Fibroblast of skin of back (primary cell): ENCODE measurements at places on chromosomes 16 and 17.

GRCh38 chr16:86345516-86345915, 164.8 kb upstream of the FOXF1 start:
- DNase-seq: no peak

DNA sequence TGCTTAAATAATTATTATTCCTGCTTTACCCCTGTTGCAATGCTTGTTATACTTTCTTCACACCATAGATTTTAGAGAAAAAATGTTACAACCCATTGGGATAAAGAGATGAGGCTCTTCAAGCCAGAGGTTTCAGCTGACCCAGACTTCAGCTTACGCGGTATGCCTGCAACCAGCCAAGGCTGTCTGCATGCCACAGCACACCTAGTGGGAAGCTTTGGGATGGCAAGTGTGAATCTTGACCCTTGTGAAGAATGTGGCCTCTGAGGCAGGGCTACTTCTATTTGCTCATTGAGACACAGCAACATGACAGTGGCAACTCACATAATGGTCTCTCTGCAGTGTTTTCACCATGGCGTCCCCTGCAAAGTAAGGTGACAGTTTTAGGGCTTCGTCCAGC, 193.9 kb upstream of the PIRT start:
- DNase-seq: no peak

- peak; percentile 86 for DNase-seq
Measured at GRCh38 chr16:24748242-24748641, 18.8 kb downstream of the TNRC6A start.

- no peak for DNase-seq
Measured at GRCh38 chr16:86878236-86879080, 300.1 kb downstream of the FOXL1 start.

- DNase-seq: peak; percentile 100
Measured at GRCh38 chr17:76709077-76709950, 1.5 kb downstream of the MXRA7 start.

GRCh38 chr16:54690710-54691109, 240.0 kb upstream of the IRX5 start:
- DNase-seq: no peak

GRCh38 chr16:61024180-61024900, 1011.9 kb downstream of the CDH8 start:
- no peak for DNase-seq

DNA sequence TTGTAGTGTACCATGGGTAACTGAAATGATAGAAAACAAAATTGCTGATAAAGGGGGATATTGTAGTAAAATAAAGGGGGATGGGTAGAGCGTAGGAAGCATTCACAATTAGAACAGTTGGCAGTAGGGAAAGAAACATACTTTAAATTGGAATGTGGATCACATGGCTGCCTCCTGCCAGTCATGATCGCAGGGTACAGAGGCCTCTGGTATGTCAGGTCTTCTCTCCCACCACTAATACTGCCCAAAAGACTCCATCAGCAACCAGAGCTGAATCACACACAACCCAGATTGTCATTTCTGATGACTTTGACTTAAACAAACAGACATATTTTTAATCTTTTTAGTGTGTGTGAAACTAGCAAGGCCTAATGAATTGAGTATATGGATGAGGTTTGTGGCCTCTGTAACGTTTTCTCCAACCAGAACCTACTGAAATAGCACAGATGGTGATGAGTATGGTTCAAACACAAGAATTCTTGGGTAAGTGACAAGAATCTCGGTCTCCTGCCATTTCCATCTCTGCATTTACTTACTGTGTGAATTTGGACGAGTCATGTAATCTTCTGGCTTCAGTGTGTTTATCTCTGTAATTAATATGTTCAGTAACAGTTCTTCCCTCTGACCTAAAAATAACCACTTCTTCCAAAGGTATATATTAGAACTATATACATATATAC, 112.6 kb downstream of the USP22 start:
- DNase-seq: peak; percentile 73

DNA sequence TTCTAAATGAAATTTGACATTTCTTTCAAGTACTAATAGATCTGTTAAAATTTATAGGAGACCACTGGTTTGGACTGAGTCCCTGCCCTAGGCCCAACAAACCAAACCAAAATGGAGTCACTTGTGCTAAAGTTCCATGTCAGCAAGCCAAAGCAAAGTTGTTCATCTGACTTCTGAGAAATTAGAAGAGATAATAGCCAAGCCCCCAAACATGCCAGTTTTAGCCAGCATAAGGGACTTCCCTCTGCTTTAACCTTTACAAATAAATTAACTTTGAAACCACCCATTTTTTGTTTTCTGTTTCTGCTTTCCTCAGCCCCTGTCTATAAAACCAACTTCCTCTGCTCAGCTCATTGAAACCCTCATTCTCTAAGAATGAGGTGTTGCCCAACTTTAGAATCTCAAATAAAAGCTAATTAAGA, 18.9 kb downstream of the CDR2 start:
- DNase-seq: no peak

DNA sequence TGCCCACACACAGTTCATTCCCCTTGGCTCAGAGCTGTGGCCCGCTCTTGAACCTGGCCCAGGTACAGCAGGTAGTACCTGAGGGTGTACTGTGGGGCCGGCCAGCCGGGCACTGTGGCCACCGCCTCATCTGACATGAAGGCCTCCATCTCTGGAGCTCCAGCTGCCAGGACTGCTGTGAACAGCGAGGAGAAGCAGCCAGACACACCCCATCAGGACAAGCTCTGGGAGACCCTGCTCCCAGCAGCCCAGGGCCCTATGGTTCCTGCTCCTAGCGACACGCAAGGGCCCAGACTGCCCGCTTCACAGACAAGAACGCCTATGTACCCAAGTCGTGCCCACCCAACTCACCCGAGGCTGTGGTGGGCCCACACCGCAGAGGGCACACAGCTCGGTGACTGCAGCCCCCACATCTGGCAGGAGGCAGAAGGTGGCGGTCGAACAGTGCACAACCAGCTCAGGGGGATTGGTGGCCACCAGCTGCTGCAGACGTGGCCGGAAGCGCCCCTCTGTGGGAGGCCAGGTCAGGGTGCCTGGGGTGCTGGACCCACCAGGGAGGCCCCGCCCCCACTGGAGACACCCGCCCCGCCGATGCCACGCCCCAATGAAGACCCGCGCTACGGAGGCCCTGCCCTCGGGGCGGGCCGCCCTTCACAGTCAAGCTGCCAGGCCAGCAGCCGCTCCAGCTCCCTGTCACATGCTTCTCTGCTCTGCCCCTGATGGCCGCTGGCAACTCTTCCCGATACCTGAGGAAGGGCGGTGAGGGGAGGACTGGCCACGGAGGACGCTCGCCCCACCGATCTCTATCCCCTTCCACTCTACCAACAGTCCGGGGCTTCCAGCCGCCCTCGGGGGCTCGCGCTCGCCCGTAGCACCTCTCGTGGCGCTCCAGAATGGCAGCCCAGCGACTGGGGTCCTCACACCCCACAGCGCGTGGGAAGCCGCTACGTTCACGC, 1.1 kb upstream of the STUB1 start:
- DNase-seq: peak; percentile 63

DNA sequence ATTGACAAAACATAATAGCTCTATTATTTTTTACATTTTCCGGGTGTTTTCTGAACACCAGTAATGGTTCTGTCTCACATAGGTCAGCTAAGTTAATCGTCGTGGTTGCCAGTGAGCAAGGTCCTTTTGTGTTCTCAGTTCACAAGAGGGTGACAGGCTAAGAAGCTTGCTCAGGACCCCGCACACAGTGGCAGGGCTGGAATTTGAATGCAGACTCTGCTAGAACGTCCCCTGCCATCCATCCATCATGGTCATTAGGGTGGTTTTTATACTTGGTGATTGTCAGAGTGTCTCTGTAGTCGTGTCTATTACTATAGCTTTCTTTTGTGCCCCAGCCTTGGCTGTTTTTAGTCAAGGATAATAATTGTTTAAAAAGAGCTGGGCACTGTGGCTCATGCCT, 176.2 kb downstream of the SNX29 start:
- DNase-seq: no peak

DNA sequence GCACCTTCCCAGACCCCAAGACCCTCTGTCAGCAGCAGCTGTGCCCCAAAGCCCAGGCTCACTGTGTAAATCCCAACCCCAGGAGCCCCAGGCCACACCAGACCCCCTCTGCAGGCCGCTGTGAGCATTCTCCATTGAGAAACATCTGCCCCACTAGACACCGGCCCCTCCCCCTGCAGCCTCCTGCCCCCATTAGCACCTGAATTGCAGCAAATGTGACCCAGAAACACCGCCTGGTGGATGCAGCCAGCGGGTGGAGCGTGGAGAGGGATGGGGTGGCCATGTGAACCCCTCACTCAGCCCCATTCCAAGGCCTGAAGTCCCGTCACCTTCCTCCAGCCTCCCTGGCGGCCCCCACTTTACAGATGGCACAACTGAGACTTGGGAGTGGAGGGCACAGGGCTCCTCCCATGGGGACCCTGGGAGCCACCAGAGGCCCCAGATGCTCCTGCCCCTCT, 2.2 kb downstream of the UBALD1 start:
- DNase-seq: no peak

DNA sequence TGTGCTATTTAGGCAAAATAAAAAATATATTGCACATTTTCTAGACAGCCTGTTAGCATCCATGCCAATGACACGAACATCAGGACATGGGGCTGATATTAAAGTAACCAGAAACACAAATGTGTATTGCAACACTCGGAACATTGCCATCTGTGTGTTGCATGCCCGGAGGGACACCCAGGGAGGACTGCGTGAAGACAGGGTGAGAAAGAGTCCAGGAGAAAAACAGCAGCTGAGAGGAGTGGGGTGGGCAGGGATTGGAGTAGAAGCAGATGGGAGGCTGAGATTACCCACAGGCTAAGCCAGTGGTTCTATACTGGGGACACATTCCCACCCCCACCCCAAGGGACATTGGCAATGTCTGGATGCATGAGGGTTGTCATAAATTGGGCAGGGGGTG, 114.8 kb downstream of the GRIN2A start:
- DNase-seq: no peak

DNA sequence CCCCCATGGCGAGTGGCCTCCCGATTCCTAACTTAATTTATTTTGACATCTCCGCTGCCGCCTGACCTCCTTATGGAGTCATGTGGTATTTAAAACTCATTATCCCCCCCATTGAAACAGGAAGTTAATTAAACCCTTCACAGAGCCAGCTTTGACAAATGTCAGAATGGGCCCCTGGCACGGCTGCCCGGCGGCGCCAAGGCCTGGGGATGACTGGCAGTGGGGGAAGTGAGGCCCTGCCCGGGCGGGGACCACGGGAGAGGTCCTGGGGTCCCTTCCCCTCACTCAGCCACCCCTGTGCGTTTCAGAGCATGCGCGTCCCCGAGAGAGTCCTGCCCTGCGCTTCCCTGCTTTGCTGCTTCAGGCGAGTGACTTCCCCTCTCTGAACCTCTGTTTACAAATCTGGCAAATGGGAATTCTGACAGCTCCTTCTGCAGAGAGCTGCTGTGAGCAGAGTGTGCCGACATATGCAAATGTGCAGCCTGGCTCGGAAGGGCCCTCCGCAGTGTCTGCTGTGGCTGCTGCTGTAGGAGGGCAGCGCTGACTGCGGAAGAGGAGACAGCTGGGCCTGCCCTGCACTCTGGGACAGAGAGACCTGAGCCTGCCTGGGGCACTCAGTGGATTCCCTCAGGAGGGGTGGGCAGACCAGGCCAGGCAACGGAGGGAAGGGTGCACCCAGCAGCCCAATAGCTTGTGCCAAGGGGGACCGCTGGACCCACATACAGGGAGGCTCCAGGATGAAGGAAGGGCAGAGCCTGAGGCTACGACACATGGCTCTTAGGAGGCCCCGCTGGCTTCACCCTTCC, 4.4 kb upstream of the ZFPM1 start:
- no peak for DNase-seq

DNA sequence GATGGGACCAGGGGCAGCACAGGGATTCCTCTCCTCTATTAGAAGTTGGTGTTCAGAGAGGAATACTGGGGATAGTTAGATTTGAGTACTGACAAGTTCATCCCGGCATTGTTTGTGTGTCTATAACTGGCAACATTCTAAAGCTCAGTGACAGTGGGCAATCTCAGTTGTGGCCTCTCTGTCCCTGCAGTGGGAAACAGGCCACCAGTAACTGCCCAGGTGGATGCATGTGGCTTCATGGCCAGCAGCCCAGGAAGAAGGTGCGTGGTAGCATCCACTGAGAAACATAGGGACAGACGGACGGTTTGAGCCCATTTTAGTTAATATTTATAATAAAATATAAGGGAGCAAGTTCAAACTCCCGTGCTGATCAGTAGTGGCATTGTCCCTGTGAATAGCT, 51.5 kb downstream of the B9D1 start:
- no peak for DNase-seq

DNA sequence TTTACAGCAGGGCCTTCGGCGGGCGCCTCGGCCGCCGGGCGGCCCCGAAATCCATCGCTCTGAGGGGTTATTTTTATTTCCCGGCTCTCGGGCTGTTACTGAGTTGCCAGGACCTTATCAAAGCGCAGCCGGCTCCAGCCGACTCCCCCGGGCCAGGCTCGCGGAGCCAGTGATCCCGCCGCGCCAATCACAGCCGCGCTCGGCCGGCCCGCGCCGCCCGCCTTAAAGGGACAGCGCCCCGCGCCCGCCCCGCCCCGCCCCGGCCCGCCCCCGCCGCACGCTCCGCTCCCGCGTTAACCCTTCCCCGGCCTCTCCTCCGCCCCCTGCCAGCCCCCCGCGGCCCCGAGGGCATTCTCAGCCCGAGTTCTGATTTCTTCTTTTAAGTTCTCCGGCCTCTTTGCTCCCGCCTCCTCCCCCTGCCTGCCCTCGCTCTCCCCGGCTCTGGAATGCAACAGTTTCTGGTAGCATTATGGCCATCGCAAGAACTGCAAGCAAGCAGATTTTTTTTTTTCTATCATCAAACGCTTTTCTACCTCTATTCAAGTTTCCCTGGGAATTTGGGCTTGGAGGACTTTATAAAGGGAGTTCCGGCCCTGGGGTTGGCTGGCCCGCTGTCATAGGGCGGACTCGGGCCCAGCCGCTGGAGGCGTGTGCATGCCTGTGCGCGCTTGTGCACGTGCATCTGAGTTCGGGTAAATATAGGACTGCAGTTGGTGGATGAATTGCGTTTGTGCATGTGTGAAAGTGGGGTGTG, at the start of gene AXIN2:
TSS of gene AXIN2 (minus strand) at position 197 of the 754 bp plus-strand sequence. CDS start 3,028 bp downstream, outside the sequence.
- peak; percentile 91 for DNase-seq

- DNase-seq: peak; percentile 15
Measured at GRCh38 chr16:7025616-7026190, 306.9 kb upstream of the RBFOX1 start.

DNA sequence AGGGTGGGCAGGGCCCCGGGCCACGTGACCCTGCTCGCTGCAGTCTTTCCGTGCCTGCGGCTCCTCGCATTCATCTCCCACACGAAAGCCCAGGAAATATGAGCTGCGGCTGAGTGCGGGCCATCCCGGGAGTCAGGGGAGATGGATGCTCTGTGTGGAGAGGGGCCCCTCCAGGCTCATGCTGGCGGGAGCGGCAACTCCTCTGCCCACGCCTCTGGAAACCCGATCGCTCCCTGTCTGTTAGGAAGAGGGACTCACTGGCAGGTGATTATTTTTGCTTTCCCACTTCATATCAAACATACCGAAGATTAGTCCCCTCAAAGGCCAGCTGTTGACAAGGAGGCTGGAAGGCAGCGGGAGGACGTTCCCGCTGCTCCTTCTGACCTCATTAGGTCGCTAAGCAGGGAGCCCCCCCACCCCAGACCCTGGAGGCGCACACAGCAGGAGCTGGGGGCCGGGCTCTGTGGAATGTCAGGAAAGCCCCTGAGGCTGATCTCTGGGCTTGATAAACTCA, 228.5 kb downstream of the FOXL1 start:
- DNase-seq: no peak

- DNase-seq: peak; percentile 80
Measured at GRCh38 chr16:75265911-75266701, 14.7 kb upstream of the BCAR1 start.

GRCh38 chr16:63372815-63373214, 1336.6 kb upstream of the CDH8 start:
- no peak for DNase-seq

- peak; percentile 46 for DNase-seq
Measured at GRCh38 chr17:2222901-2223616, 80.5 kb downstream of the SMG6 start.
